ENCODE measurements at places on chromosomes 5 and 9.

GRCh38 chr9:110520120-110520701 lies 59.3 kb downstream of the SVEP1 start:
- no peak for DNase-seq

DNA sequence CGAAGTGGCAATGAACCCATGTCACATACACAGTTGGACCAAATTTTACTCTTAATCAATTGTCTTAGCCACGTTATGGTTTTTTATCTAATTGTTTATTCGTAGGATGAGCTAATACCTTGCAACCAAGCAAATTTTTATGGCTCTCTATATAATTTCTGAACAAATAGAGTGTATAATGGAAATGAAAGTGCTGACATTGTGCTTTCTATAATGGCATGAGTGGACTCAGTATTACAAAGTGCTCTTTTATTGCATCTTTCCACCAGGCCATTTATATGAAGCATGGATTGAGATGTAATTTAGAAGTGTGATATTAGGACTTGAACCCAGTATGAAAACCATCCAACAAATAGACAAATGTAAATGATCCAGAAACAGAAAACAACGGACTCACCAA lies 1096.0 kb downstream of the DTWD2 start:
- DNase-seq, result no peak

DNA sequence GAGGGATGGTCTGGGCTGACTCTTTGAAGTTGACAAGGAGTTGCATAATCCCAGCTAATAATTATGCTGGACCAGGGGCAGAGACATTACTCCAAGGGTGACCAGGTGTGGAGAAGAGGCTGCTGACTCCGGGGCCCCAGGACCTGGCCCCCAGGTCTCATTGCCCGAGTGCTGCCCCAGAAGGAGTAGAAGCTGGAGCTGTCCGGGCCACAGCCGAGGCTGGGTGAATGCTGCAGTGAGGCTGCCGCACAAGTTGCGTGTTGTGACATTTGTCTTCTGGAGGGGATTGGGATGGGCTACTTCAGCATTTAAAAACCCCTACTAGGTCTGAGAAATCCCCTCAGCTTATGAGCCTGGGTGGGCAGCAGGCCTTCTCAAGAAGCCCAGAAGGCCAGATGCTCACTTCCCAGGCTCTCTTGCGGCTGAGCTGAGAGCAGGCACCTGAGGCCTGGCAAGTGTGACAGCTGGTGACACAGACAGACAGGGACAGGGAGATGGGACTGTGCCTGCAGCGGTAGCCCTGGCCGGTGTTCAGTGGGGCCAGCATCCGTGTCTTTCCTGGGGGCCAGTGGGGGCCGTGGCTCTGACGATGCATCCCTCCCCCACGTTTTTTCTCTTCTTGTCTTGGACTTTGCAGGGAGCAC lies 122.8 kb downstream of the KCNIP1 start:
- DNase-seq, result no peak

- no peak for DNase-seq
Measured at GRCh38 chr9:90893706-90894105, 92.1 kb downstream of the SYK start.

GRCh38 chr9:92276331-92277032 lies 17.0 kb downstream of the IARS1 start:
- no peak for DNase-seq

Data from stimulated activated CD8-positive, alpha-beta memory T cell treated with anti-CD3 and anti-CD28 coated beads, Interleukin-15, amount 100 ng/mL, for 24 hours (primary cell).